D721Med (cell line): ENCODE measurements at places on chromosomes 1 and 21.

GRCh38 chr1:225765982-225766674 lies 11.5 kb upstream of the SRP9 start:
- no peak for DNase-seq

GRCh38 chr1:204735042-204735441 lies 49.5 kb upstream of the LRRN2 start:
- no peak for DNase-seq

DNA sequence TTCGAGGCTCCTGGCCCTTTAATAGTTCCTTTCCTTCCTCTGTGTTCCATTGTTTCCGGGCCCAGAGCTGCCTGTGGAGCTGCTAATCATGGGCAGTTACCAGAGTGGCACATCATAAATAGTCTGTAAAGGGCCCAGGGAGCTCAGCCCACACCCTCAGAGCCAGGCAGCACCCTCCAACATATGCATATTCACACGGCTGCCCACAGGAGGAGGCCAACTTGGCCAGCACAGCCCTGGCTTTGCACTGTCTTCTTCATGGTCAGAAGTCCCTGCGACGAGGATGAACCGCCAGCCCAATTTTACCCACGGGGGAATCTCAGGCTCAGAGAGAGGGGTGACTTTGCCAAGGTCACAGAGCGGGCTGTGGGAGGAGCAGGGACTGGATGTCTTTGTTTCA lies 172.5 kb downstream of the TRABD2B start:
- no peak for DNase-seq

DNA sequence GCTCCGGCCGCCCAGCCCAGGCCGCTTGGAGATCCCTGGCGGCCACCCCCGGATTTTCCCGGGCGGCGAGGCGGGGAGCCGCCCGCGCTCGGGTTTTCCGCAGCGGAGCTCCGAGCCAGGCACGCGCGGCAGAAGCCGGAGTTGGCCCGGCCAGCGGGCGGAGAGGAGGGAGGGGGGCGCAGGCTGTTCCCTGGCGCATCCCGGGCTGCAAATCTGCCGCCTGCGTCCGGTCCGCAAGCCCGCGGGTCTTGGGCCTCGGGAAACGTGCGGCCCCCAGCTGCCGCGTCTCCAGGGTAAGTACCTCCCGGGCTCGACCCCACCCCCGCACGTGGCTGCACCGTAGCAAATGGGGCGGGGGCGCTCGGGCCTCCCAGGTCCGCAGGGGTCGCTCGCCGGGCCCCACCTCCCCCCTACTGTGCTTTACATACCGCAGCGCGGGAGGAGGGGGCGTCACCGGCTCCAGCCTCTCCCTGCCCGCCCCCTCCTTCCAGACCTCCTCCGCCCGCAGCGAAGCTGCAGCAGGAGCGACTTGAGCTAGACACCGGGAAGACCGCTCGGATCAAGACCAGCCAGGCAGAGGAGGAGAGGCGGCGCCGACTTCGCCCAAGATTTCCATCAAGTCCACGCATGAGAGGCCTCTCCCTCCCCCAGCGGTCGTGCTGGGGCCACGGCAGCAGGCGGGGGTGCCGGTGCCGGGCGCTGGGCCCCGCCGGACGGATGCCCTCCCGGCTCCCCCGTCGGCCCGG lies 1.6 kb downstream of the TMEM200B start:
- no peak for DNase-seq

DNA sequence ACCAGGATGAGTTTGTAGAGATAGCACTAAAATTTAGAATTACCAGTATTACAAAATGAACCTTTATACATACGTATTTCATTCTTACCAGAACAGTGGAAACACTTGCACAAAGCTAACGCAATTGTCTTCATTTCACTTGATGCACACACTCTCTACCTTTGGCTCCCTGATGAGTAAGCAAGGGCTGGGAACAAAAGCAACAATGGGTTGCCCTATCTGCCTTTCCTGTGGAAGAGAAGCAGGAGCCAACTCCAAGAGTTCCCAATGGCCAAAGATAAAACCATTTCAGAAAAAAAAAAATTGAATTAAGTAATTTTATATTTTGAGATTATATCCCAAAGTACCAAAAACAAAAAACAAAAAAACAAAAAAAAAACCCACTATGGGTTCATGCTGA lies 344.1 kb upstream of the GREM2 start:
- DNase-seq, result no peak

DNA sequence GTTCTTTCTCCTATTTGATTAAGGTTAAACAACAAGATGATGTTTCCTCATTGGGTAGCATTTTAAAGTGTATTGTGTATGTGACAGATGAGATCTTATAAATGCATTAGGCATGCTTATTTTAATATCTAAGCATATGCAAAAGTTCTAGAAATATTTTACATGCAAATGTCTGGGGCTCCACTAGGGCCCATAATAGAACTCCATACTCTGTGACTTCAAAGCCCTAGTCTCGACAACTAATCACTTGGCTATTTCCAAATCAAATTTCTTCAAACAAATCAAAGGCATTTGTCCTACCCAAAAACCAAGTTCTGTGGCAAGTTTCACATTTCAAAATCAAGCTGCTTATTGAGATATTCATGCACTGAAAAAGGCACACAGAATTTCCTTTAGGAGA lies 385.6 kb upstream of the ST6GALNAC5 start:
- DNase-seq, result no peak

DNA sequence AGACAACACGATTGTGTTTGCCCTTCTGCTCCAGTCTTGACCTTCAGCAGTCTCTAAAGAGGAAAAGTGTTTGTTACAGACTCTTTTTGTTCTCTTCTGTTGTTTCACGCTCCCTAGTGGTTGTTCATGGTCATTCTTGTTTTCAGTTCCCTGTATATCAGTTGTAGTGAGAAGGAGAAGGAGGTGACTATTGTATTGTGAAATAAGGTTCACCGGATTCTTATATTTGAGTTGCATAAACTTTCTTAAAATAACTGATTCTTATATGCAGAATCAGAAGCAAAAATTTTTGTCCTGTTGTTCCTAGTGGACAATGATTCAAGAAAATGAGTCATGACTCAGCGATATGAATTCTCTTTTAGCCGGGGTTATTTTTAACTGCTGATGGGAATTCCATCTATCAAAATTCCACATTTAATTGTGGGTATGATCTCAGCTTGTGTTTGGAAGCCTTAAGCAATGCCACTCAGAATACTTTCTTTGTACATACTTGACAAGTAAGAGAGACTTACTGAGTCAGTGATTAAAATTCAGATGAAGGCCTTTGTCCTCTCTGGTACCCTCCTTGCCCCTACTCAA lies 152.2 kb downstream of the CLEC20A start:
- DNase-seq, result no peak

DNA sequence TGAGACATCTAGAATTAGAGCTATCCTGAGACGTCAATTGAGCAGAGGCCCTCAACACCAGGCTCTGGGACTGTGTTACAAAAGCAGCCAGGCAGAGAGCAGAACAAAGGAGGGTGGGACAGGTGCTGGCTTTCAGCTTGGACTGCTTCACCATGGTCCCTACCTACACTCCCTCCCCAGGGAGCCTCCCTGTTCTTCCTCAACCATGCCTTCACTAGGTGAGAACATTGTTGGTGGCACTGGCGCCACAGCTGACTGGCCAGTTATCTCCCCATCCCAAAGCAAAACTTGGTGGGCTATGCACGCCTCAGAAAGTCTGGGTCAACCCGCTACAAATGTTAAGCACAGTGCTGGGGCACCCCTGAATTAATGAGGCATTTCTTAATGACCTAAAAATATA lies 87.8 kb downstream of the NMNAT2 start:
- DNase-seq, result no peak

DNA sequence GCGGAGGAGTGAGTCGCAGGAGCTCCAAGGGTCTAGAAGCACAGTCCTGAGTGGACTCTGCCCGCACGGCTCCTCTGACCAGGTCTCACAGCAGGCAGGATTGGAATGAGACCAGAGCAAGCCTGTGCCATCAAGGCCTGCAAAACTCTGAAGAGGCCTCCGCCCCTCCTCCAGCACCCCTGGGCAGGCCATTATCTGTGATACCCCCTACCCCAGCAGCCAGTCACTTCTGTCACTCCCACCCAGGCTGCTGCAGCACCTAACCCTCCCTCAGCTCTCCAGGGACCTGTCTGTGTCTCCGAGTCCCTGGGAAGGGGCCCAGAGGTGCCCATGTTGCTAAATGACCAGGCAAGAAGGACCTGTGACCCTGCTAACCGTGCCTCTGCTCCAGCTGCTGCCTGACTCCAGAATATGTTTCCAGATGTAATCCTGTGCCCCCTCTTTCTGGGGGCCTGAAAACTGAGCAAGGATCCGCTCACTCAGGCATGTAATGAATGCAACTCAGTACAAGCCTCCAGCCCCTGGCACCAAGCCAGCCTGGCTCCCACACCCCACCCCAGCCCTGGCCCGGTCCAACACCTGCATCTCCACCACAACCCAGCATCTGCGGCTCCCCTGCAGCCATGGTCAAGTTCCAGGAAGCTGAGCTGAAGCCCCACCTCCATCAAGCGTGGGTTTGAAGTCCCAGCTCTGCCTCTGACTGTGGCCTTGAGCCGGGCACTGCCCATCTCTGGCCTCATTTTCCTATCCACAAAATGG lies 22.1 kb upstream of the COL16A1 start:
- no peak for DNase-seq

DNA sequence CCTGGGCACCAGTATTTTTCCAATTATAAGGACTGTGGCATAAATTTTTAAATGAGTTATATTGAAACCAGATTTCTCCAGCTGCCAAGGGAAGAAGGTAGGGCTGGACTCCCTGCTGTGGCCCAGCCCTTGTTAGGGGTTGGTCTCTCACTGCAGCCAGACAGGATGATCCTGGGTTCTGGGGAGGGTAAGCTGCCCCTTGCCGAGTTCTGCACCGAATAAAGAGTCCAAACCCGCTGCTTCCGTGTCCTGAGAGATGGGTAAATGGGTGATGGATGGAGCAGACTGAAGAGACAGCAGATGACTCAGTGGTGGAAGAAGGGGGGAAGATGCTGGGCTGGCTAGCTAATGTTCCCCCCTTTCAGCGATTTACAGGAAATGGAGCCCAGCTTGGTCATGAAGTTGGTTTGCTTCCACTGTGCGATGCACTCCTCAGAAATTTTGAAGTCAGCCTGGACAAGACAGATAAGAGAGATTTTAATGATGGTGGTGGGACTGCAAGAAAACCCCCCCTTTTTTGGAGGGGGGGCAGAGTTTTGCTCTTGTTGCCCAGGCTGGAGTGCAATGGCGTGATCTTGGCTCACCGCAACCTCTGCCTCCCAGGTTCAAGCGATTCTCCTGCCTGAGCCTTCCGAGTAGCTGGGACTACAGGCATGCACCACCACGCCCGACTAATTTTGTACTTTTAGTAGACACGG lies 41.4 kb downstream of the YARS1 start:
- no peak for DNase-seq

DNA sequence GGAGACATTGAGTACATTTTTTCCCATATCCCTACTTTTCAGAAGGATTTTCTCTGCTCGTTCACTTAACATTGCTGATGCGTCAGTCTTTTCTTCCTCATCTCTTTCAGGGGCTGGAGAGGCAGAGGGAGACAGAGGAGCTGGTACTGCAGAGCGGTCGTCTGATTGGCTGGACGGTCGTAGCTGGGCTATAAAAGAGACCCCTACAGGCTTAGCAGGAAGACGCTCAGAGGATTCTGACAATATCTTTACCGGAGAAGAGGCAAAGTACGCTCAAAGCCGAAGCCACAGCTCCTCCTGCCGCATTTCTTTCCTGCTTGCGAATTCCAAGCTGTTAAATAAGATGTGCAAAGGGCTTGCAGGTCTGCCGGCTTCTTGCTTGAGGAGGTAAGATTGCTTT lies at the start of gene RGS4:
Gene RGS4, plus strand, starts transcription at position 220 of the 400 bp plus-strand sequence. Its CDS starts 124 bp downstream, at position 344.
- no peak for DNase-seq

DNA sequence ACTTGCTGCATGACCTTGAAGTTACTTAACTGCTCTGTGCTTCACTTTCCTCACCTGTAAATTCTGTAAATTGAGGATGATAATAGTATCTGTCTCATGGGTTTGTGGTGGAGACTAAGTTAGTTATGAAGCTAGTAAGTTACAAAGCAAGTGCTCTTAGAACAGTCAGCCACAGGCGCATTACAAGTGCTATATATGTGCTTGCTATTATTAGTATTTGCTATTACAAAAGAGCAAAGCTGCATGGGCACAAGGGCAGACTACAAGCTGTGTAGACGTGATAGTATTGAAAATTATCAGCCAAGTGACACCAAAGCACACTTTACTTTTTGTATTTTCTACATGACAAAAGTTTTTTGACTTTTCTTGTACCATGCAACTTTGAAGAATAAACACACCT lies 150.9 kb upstream of the CTTNBP2NL start:
- no peak for DNase-seq

DNA sequence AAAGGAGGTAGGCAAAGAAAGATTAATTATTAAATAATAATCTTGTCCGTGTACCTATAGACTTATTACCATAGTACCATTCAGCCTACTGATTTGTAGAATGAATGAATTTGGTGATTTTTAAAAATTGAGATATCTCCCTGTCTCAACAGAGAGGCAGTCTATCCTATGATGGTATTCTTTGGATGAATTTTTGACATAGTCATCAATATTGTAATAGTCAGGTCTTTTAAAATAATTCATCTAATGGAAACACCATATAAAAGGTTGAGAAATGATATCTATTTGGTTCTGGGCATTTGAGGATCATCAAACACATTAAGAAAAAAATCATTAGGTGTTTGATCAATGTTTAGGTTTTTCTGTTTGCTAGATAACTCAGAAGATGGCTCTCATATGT lies 35.6 kb upstream of the MAB21L3 start:
- no peak for DNase-seq

DNA sequence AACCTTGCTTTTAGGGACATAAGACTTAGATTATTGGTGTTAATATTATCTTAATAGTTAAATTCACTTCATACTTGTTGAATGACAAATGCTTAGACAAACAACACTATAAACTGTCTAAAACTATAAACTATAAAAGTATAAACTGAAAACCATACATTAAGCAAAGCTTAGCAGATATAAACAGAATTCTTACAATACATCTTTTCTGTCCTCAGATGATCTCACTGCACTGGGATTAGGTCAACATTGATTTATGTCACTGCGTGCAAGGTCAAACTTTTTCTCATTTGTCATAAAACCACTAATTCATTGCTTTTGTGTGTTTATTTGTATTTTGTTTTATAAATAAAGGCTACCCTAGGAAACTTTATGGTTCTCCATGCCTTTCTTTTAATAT lies 1491.8 kb downstream of the NCAM2 start:
- DNase-seq, result no peak

DNA sequence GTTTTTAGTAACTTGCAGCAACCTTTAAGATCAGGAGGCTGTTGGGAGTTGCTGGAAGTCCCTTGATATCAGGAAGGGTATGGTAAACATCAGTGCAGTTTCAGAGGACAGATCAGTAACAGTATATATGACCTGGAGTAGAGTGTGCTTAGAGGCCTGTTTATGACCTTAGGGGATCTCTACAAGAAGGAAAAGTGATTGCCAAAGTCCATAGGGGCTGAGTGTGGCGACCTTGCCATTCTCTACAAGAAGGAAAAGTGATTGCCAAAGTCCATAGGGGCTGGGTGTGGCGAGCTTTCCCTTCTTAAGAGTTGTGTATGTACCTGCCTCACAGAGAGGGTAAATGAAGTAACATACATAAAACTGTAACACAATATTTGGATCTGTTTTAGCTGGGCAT lies 28.5 kb upstream of the AXDND1 start:
- DNase-seq, result no peak

- DNase-seq, result no peak
These were observed 52.1 kb upstream of the SCMH1 start for GRCh38 chr1:41294216-41294615.

GRCh38 chr1:150089846-150090520 lies 22.4 kb downstream of the VPS45 start:
- no peak for DNase-seq
